ENCODE measurements at places on chromosomes 1 and 21.

DNA sequence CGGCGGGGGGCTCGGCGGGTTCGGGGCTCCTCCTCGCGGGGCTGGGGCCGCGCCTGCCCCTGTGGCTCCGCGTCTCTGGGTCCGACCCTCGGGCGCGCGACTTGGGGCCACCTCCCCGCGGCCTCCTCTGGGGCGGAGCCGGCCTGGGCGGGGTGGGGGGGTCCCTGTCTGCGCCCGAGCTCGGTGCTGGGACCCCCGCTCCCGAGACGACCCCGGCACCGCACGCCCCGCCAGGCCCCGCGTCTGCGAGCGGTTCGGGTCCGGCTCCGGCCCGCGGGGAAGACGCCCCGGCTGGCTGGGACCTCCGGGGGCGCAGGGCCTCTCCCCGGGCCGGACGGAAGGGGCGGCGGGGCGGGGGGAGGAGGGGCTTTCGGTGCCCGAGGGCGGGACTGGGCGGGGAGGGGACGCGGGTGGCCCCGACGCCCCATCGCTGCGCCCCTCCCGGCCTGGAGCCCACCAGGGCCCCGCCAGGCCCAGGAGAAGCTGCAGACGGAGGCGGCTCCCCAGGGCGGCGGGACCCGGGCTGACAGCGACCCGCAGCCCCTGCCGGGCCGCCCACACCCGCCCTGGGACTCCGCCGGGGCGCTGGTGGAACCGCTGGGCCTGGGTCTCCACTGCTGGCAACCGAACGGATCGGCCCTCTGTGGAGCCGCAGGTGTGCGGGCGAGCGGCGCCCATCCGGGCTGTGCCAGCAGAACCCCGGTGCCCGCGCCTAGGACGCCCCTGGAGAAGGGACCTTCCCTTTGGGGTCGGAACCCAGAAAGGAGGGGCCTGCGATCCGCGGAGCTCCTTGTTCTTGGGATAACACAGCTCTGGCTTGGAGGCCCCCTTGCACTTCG is 610 bp downstream of the COL6A2 start:
- DNase-seq: no peak

GRCh38 chr1:148363439-148363810 is 119.7 kb downstream of the PPIAL4G start:
- no peak for DNase-seq

- no peak for DNase-seq
Observed at GRCh38 chr21:20611008-20611407, 387.2 kb upstream of the NCAM2 start.

DNA sequence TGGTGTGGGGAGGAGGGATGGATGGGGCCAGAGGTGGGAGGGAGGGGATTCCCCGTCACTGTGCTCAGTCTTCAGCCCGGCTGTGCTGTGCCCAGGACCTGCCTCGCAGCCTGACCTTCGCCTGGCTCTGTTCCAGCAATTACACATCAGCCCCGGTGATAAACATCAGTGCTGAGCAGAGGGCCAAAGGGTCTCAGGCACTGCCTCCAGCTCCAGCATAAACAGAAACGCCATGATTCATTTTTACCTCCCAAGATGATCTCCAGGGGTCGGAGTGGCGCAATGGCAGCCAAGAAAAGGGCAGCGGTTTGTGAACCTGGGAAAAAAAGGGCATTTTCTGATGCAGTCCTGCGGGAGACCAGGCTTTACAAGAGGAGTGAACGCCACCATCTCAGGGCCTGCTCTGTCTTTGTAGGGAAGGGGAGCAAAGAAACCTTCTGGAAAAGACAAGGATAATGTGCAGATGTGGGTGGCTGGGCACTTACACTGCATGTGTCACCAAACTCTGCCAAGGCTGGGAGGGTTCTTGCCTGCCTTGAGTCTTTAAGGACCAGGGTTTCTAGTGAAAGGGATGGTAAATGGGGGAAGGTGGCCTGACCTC is 28.1 kb downstream of the SHISA4 start:
- DNase-seq: peak; percentile 4

DNA sequence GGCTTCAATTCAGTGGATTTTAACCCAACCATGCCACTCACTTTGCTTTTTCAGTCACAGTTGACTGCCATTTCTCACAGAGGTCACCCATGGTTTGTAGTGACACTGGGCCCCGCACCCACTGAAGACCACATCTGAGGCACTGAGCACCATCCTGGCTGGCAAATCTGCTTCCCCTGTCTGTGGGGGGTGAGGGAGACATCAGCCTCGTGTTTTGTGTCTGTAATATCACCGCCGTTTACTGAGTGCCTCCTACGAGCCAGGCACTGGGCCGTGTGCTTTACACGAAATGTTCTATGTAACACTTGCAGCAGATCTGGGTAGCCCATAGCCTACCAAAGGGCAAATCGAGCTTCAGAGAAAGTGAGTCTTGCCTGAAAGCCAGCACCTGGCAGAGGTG is 161.8 kb downstream of the PGBD5 start:
- no peak for DNase-seq

DNA sequence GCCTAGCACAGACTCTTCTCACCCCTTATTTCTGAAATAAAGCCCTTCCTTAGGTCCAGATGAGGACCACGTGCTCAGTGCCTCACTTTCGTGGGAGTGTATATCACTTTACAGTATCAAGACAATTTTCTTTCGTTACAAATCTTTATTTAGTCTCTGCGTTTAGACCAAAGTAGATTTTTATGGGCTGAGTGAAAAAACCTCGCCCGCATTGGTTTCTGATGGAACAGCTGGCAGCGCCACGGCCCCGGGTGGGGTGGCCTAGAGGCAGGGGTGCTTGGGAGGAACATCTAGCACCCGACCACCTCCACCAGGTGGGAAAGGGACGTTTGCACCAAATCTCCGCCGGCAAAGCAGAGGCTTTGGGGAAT is 7.6 kb downstream of the SIM2 start:
- no peak for DNase-seq

DNA sequence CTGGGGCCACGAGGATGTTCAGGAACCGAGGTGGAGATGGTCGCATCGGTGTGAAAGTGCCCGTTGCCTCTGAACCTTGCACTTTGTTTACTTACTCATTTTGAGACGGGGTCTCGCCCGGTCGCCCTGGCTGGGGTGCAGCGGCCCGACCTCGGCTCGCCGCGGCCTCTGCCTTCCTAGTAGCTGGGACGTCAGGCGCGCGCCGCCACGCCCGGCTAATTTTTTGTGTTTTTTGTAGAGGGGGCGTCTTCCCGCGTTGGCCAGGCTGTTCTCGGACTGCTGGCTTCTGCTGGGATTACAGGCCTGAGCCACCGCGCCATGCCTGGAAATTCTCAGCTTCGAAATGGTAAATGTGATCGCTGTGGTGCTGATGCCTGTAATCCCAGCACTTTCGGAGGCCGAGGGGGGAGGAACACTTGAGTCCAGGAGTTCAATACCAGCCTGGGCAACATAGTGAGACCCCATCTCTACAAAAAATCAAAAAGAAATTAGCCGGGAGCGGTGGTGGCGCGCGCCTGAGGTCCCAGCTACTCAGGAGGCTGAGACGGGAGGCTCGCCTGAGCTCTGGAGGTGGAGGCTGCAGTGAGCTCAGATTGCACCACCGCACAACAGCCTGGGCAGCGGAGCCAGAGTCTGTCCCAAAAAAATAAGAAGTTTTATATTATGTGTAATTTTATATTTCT is 684 bp upstream of the MRPL20 start:
- peak; percentile 40 for DNase-seq

- no peak for DNase-seq
Observed at GRCh38 chr1:97820470-97821188, 100.2 kb downstream of the DPYD start.

- DNase-seq: peak; percentile 88
Observed at GRCh38 chr1:51990478-51990965, at the start of gene RAB3B. TSS of gene RAB3B (minus strand) at chr1:51990700. CDS start at chr1:51977117, 13,583 bp downstream.

GRCh38 chr21:33700491-33700890 is 58.2 kb downstream of the ITSN1 start:
- no peak for DNase-seq

GRCh38 chr1:29145739-29146437 is 22.2 kb upstream of the TMEM200B start:
- no peak for DNase-seq

DNA sequence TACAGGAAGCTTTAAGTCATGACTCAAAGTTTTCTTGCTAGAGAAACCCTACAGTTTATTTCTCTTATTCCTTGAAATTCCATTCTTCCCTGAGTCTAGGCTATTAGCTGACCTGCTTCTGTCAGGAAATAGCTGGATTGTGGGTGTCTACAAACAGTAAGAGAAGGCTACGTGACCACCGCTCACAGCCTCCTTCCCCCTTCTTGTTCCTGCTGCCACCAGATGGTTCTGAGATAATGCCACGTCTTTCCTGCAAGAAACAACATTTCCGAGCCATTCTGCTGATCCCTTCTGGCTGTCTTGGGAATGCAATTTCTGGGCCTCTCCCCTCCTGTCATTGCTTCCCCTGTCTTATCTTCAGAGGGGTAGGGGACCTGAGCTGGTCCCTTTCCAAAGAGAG is 128.9 kb upstream of the SGIP1 start:
- DNase-seq: no peak

DNA sequence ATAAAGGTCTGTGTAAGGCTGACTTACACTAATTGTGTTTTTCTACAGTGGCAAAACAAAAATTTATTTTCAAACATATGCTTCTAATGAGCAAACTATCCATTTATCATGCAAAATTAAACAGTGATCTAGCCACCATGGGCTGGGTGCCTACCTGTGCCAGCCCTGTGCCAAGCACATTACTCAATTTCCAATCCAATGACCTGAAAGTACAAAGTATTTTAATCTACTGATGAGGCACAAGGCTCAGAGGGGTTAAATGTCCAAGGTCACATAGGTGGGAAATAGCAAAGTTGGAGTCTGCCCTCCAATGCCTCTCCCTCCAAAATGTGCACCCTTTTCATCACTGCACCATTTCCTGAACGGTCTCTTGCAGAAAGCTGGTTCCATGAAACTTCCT is 279.1 kb upstream of the FMN2 start:
- DNase-seq: no peak

GRCh38 chr1:5658340-5659316 is 333.6 kb downstream of the NPHP4 start:
- no peak for DNase-seq

DNA sequence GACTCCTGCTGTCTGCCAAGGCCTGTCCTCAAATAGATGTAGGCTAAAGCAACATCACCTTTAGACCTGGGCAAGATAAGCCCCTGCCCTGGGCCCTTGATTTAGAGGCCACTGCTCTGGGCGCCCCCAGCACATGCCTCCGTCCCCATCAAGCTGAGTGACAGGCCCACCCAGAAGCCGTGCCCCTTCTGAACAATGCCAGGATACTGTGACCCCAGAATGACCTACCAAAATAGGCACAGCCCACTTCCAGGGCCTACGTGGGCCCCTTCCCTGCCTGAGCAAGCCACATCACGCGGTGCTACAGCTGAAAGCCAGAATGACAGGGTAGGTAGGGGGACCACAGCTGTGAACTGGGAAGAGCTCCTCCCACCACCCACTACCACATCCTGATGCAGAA is 24.7 kb upstream of the BECN2 start:
- DNase-seq: no peak

DNA sequence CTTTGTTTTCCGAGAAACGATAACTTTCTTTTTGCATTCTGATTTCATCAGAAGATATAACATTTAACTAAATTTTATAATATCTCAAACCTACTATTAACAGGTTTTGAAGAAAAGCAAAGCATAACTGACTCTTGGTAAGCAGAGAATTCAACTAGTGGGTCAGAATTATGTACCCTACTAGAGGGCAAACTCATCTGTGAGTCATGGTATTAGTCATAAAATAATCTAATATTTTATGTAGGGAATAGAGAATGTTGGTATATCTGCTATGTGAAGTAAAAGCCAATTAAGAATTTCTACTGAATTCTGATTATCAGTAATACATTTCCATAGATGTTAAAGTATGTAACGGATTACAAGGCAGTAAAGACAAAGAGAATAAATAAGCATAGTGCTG is 56.8 kb downstream of the USP1 start:
- DNase-seq: no peak

- no peak for DNase-seq
Observed at GRCh38 chr1:117215733-117216462, 5.2 kb upstream of the VTCN1 start.

DNA sequence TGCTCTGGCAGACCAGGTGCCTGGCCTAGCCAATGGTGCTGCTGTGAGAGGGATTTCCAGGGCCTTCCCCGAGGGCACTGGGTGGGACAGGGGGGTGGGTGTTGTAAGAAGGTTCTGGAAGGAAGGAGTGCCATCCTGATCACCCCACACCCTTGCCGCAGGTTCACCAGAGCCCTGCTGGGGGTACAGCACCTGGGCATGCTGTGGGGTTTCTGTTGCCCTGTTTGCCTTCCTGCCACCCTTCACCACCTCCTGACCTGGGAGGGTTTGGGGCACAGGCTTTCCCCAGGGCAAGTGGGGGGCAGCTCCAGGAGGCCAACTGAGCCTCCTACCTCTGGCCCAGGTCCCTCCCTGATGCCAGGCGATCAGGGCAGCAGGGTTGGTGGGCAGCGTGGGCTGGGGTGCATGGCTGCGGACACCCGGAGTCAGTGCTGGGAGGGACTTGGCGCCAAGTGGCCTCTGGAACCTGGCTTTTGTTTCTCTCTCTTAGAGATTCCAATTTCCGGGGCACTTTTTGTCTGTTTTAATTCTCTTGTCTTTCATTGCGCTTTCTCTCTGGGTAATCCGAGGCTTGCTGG is 318.8 kb downstream of the PTPRU start:
- no peak for DNase-seq

- DNase-seq: no peak
Observed at GRCh38 chr1:992362-992761, 7.5 kb downstream of the HES4 start.

DNA sequence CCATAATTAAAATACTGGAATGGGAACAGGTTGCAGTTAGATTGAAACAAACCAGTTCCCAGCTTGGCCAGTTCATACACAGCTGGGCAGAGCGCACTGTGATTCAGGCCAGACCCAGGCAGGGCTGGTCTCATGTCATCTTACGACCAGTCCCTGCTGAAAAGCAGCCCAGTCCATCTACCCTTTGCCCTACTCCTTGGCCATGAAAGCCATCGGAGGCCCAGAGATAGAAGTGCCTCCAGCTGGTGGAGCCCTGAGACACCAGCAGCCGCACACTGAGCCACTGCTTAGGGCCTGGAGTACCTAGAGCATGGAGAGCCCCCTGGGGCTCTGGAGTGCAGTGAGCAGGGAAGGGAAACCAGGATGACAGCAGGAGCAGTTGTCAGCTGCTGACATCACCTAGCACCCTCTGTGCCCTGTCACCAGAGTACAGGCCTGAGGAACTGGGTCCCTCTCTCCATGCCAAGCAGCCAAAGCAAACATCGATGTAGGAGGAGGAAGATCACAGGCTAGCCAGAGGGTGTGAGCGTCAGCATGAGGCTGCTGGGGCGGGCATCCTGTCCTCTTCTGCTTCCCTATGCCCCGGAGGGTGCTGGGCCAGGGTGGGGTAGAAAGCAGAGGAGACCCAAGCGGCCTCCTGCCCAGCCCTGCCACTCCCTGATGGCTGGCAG is 34.2 kb upstream of the TMEM125 start:
- DNase-seq: no peak

- no peak for DNase-seq
Observed at GRCh38 chr1:218492874-218493273, 147.7 kb downstream of the TGFB2 start.

DNA sequence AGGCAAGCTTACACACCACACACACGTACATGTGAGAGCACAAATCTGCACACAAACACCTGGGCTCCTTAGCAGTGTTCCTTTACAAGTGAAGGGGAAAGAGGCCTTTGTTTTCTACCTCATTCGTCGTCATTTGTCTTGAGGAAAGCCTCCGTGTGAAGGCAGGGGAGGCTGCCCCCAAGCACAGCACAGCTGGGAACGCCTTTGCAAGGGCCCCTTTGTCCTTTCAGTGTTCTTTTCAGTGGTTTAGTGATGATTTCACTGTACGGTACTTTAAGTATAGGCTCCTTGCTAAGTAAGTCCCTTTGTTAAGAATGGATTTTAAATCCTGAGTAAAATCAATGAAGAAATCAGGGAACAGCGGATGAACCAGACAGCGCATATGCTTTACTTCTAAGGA is 94.1 kb downstream of the PGBD5 start:
- no peak for DNase-seq
